ENCODE measurements at places on chromosomes 7 and 10.

GRCh38 chr10:43963793-43964425, 315.2 kb upstream of the ZNF32 start:
- no peak for DNase-seq

DNA sequence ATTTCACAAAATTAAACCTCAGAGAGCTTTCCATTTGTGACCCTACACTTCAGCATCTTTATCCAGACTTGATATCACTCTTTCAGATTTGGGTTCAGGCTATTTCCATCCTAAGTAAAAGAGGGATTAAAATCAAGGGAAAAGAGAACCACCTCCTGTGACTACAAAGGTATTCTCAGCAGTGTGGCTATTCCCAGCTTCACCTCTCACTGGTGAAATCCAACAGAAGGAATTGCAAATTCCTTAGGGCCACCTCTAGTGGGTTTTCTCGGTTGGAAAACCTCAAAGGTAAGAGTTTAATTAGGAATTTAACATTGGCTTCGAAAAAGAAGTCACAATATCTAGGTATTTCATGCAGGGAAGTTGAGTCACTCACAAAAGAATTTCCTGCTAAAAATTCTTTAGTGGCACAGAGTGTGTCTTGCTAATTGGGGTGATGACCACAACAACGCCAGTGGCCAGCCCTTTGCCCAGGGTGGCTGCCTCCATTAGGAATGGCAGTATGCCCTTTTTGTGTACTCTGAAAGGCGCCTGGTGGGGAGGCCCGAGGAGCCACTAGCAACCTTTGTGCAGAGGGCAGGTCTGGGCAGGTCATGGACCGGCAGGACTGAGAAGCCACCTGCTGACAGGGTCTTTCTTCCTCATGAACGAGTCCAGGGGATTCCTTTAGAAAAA, 52.2 kb downstream of the SEM1 start:
- no peak for DNase-seq

- no peak for DNase-seq
Observed at GRCh38 chr10:89167915-89168314, 39.2 kb downstream of the CH25H start.

DNA sequence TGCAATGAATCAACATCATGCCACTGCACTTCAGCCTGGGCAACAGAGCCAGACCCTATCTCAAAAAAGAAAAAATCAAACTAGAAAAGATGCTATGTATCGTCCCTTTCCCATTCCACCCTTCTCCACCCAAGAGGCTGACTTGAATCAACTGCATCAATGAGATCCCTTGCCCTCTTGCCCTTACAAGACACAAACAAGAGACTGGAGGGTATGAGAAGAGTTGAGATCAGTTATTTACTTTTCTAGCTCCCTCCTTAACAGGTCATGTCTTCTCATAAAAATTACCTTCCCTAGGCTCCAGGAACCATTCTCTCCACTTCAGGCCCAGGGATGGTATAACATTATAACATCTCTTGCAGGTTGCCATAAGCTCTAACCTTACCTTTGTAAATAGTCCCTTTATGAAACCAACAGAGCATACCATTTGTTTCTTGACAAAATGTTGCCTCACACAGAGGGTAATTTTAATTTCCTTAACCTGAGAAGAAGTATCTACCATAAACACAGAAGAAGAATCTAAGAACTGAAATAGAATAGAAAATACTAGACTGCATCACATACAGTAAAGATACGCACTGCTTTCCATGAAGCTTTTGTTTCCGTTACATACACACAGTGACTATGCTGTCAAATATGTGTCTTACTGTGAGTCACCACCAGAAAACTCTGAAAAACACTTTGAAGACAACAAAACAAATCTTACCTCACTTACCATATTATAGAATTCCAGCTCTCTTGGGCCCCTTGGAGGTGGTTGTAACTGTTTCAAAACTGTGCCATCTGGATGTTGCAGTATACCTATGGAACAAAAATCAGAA, 30.5 kb downstream of the IPMK start:
- DNase-seq, result no peak

- DNase-seq, result no peak
Observed at GRCh38 chr10:54559498-54559897, 241.5 kb downstream of the PCDH15 start.

GRCh38 chr10:80451132-80451531, 3.0 kb upstream of the TSPAN14 start:
- no peak for DNase-seq
